ENCODE measurements at places on chromosomes 1 and 21. TPM values are rescaled to one million over a fixed set of nuclear protein-coding genes. Genes with fewer than 3 reads are reported as not detected.

DNA sequence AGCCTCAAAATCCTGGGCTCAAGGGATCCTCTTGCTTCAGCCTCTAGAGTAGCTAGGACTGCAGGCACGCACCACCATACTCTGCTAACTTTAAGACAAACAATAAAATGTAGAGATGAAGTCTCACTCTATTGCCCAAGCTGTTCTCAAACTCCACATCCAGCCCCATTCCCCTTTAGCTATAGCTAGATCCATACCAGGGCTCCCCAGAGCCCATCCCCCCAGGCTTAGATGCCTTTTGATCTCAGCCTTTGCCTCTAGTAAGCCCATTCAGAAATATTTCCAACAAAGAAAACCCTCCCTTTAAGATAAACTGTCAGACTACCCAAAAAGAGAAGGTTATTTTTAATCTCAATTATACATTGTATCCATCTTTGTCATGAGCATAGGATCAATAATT, 325.4 kb downstream of the CHRM3 start:
- H3K27me3 ChIP-seq: peaks cover 2% of the 10 kb centered on the region
- H3K4me3 ChIP-seq: no peak overlapping the region
- no peak overlapping the region for H3K27ac ChIP-seq

MEGF6 gene
- 328 TPM for total RNA-seq

- H3K4me3 ChIP-seq: no peak overlapping the region
- H3K36me3 ChIP-seq: no peaks in the 10 kb centered on the region
- no peaks in the 10 kb centered on the region for H3K4me1 ChIP-seq
- peaks cover 17% of the 10 kb centered on the region for H3K27me3 ChIP-seq
- no peak for DNase-seq
Measured at GRCh38 chr1:209815931-209816341, 10.0 kb upstream of the IRF6 start.

- H3K27ac ChIP-seq: no peak overlapping the region
- no peak for DNase-seq
- H3K4me3 ChIP-seq: no peak overlapping the region
- H3K36me3 ChIP-seq: peaks cover 52% of the 10 kb centered on the region
- no peaks in the 10 kb centered on the region for H3K4me1 ChIP-seq
- no peaks in the 10 kb centered on the region for H3K27me3 ChIP-seq
Measured at GRCh38 chr1:227666286-227666685, 68.8 kb downstream of the JMJD4 start.

- H3K27ac ChIP-seq: no peak overlapping the region
- H3K36me3 ChIP-seq: no peaks in the 10 kb centered on the region
- no peaks in the 10 kb centered on the region for H3K27me3 ChIP-seq
- DNase-seq: no peak
- no peak overlapping the region for H3K4me3 ChIP-seq
Measured at GRCh38 chr1:39136638-39137037, 67.9 kb upstream of the MACF1 start.

HUNK gene
- total RNA-seq: 0.92 TPM

GRCh38 chr1:59062743-59063142, 234.2 kb upstream of the FGGY start:
- H3K27ac ChIP-seq: no peak overlapping the region
- DNase-seq: no peak
- no peaks in the 10 kb centered on the region for H3K27me3 ChIP-seq
- no peak overlapping the region for H3K4me3 ChIP-seq

DNA sequence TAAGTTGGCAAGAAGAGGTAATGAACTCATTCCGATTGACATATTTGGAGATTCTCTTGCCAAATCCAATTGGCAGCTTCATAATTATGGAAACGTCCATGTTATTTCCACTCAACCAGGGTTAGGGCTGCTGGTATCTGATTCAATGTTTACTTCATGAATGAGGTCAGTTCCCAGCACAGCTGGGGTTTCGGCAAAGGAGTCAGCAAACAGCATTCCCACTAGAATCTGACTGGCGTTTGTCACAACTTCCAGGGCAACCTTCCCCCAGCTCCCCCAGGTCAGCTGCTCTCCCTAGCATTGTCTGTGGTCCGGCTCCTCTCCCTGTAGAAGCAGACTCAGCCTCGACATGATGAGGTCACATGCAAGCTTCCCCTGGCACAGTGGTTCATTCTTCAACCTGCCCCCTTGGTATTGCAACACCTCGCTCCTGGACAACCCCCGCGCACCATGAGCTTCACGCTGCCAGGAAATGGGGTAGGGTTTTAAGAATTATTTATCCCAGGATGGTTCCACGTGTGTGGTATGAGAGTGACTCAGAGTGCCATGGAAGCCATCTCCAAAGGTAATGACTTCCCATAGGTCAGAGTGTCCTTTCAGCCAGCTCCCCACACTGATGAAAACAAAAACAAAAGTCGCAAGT, 100.7 kb upstream of the SLC25A33 start:
- H3K4me3 ChIP-seq: no peak overlapping the region
- peaks cover 74% of the 10 kb centered on the region for H3K4me1 ChIP-seq
- H3K27ac ChIP-seq: peak overlapping the region; percentile 99
- H3K27me3 ChIP-seq: no peaks in the 10 kb centered on the region

DNA sequence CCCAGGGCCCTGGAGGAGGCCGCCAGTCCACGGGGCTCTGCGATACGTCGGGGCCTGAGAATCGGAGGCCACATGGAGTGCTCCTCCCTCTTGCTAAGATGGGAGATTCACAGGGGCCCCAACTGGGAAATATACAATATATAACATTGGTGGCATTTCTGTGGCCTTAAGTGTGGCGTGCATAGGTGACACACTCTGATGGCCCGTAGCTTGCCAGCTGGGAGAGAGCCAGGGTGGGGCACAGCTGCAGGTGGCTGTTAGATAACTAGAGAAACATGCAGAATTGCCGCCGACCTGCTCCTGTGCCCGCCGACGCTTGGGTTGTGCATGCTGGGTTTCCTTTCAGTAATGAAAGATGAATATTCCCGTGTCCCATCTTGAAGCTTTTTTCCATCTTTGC, 30.1 kb downstream of the UMODL1 start:
- H3K4me1 ChIP-seq: peaks cover 40% of the 10 kb centered on the region
- no peak overlapping the region for H3K27ac ChIP-seq
- no peak for DNase-seq
- H3K4me3 ChIP-seq: no peak overlapping the region

DNA sequence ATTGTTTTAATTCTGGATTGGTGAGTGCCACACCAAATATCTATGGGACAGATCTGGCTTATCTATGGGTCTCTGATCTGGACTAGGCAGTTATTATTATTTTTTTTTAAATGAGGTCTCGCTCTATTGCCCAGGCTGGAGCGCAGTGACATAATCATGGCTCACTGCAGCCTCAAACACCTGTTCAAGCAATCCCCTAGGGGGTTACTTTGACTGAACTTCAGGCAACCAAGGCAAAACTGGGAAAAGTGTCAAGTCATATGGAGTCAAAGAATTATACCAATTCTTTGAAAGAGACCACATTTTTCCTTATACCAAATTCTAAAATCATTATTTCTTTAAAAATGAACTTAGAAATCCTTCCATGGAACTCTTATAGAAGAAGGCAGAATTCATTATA, 129.1 kb upstream of the HOOK1 start:
- H3K27ac ChIP-seq: no peak overlapping the region
- no peak for DNase-seq
- no peak overlapping the region for H3K4me3 ChIP-seq
- H3K36me3 ChIP-seq: no peaks in the 10 kb centered on the region

GRCh38 chr1:184805667-184806295, 51.1 kb upstream of the EDEM3 start:
- peaks cover 8% of the 10 kb centered on the region for H3K4me1 ChIP-seq
- H3K27me3 ChIP-seq: no peaks in the 10 kb centered on the region
- H3K27ac ChIP-seq: no peak overlapping the region

PTCH2 gene
- total RNA-seq: 1.3 TPM

DNALI1 gene
- total RNA-seq: 3.9 TPM

GPR61 gene
- not detected for total RNA-seq

DNA sequence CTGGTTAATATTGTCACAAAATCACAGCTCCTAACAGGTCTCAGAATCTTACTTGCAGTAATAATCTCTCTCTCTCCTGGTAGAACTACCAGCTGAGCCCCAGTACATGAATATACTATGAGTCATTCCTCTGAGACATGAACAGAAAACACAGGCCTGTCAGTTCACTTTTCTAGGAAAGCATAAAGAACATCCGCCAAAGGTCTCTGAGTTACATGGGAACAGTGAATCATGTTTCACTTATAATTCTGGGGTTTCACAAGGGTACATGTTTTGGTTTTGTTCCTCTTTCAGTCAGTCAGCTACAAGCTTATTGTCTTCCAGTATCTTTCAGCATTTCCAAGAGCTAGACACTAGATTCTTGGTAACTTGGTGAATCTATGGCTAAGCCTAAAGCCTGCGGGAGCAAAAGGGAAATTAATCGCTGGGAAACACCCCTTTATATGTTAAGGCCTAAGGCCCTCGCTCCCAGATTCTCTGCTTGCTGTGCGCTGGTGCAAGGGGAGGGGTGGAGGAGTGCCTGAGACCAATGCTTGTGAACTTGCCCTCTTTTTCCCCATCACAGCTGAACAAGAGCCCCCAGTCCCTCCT, 31.7 kb downstream of the IFNGR2 start:
- H3K4me3 ChIP-seq: no peak overlapping the region
- peak overlapping the region; percentile 93 for H3K27ac ChIP-seq
- H3K27me3 ChIP-seq: no peaks in the 10 kb centered on the region
- H3K36me3 ChIP-seq: peaks cover 35% of the 10 kb centered on the region

DNA sequence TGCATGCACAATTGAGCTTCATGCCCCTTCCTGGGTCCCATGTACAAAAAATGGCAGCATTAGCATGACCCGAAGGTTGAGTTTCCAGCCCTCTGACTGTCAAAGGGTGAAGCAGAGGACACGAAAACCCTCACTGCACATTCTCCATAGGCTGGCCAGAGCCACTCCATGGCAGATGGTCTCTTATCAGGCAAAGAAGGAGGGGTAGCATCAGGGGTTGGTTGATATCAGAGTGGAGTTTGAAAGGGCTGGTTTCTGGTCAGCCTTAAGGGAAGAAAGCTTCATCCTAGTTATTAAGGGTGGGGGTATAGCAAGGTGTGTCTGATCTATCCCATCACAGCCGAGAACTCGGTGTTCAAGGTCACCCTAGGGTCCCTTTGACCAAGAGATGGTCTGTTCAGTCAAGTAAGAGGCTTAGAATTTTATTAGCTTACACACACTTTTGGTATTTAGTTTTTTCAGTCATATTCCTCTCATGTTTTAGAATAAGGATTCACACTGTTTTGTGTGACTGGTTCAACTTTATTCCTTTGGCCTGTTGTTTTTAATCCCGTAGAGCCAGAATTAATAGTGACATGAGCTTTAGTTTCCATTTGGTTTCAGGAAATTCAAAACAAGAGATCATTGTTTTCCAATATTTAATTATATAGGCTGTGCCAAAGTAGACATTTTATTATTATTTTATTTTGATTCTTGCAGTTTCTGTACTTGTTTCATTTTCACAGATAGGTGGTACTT, 199.9 kb upstream of the FMN2 start:
- H3K36me3 ChIP-seq: no peaks in the 10 kb centered on the region
- DNase-seq: no peak
- H3K4me3 ChIP-seq: no peak overlapping the region

ST6GALNAC3 gene
- total RNA-seq: 1.6 TPM

GRCh38 chr1:72435025-72435424, 152.7 kb upstream of the NEGR1 start:
- H3K27ac ChIP-seq: no peak overlapping the region
- H3K36me3 ChIP-seq: no peaks in the 10 kb centered on the region
- peaks cover 19% of the 10 kb centered on the region for H3K4me1 ChIP-seq

LYPLAL1 gene
- 21.0 TPM for total RNA-seq

RUNX3 gene
- 1.8 TPM for total RNA-seq

DNA sequence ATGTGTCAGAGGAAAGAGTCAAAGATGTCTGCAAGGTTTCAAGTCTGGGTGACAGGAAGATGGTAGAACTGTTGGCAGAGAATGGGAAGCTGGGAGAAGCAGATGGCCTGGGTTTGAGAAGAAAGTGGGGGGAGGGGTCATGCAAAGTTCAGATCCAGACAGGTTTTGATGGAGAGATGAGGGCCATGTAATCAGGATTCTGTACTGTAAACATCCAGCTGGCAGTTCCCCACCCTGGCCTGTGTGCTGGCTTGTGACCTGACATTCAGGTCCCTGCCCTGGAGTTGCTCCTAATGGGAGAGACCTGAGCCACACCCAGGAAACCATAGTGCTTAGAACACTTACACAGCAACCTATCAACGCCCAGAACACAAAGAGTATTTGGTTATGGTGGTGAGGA, 15.6 kb upstream of the ETV3 start:
- H3K4me3 ChIP-seq: no peak overlapping the region
- DNase-seq: no peak
- H3K36me3 ChIP-seq: no peaks in the 10 kb centered on the region
- H3K27me3 ChIP-seq: no peaks in the 10 kb centered on the region

DNA sequence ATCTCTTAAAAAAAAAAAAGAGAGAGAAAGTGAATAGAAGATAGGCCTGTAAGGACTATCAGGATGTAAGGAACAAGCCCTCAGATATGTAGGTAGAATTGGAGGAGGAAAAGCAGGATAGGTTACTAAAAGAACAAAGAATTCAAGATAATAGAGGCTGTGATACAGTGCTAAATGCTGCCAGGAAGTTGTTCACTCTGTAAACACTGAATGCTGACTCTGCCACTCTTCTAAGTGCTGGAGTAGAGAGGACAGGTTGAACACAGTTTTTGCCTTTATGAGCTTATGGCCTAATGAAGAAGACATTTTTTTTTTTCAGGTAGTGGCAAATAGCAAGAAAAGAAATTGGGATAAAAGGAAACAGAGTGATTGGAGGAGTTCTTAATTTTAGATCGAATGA, 90.6 kb upstream of the ZNF678 start:
- no peak overlapping the region for H3K27ac ChIP-seq
- no peak overlapping the region for H3K4me3 ChIP-seq
- DNase-seq: no peak

DNA sequence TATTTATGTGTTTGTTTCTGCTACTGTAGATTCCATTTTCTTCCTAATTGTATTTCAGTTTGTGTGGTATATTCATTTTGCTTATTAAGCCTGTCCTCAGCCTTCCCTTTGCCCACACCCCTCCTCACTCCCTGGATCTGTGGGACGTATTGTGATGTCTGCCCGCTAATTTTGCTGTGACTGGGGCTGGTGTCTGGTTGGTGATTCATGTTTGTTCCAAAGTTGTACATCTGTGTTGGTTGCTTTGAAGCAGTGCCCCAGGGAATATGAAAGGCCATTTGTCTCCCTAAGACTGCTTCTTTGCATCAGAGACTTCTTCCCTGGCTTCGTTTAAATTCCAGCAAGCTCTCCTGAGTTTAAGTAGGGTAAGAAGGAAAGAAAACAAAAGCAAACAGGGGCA, 289.5 kb upstream of the SGIP1 start:
- no peaks in the 10 kb centered on the region for H3K27me3 ChIP-seq
- H3K36me3 ChIP-seq: no peaks in the 10 kb centered on the region
- H3K27ac ChIP-seq: no peak overlapping the region
- H3K4me1 ChIP-seq: peaks cover 25% of the 10 kb centered on the region
- H3K4me3 ChIP-seq: no peak overlapping the region

GRCh38 chr1:110477041-110477440, 26.1 kb downstream of the PROK1 start:
- no peak overlapping the region for H3K4me3 ChIP-seq
- H3K27me3 ChIP-seq: peaks cover 22% of the 10 kb centered on the region
- H3K27ac ChIP-seq: no peak overlapping the region
- no peaks in the 10 kb centered on the region for H3K4me1 ChIP-seq

DNA sequence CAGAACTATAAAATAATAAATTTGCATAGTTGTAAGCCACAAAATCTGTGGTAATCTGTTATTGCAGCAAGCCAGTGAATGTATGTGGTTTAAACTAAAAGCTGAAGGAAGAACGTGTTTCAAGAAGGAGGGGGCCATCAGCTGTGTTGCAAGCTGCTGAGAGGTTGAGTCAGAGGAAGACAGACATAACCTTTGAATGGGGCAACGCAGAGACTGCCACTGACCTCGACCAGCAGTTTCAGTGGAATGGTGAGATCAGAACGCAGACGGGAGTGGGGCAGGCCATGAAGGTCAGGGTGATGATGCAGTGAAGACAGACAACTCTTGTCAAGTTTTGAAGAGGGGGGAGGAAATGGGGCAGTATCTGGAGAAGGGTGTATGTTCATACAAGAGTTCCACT, 23.2 kb upstream of the QSOX1 start:
- H3K27me3 ChIP-seq: no peaks in the 10 kb centered on the region

IPO9 gene
- 69.5 TPM for total RNA-seq

MIB2 gene
- 86.7 TPM for total RNA-seq
